ENCODE measurements at places on chromosomes 3 and 15.

GRCh38 chr3:71421820-71422566 is 161.5 kb downstream of the FOXP1 start:
- DNase-seq: no peak

GRCh38 chr15:68565726-68566125 is 13.1 kb upstream of the CORO2B start:
- no peak for DNase-seq

GRCh38 chr15:63094495-63094931 is 27.1 kb upstream of the LACTB start:
- DNase-seq: peak; percentile 75

DNA sequence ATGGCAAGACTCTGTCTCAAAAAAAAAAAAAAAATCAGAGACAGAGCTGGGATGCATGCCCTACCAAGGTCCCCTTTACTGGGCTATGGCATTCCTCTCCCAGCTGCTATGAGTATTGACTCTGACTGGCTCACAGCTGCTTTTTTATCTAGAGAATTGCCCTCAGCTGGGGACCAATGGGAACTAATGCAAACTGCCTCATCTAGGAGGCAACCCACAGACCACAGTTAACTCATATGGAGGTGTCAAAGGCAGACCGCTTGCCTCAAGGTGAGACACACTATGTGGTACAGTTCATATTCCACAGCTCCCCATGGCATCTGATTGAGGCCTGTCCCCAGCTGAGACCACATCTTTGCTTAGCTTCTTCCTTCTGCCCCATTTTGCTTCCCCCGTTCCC is 183.5 kb upstream of the EOMES start:
- DNase-seq: no peak

- DNase-seq: peak; percentile 37
These were observed 294.2 kb upstream of the TBL1XR1 start for GRCh38 chr3:177491296-177492032.

DNA sequence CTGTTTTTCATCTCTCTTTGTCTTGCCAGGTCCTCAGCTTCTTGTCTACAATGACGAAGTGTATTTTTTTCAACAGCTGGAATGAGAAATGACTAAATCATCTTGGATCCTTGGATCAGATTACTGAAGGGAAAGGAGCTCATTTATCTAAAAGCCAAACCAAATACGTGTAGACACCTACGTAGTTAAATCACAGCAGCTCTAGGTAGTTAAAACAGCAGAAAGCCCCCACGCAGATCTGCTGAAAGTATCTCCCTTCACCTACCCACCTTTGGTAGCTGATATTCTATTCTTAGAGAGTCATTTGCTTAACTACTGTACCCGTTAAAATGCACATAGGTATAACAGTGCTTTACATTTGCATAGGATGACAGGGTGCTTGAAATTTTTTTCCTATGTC is 105.5 kb upstream of the WNT5A start:
- DNase-seq: no peak

DNA sequence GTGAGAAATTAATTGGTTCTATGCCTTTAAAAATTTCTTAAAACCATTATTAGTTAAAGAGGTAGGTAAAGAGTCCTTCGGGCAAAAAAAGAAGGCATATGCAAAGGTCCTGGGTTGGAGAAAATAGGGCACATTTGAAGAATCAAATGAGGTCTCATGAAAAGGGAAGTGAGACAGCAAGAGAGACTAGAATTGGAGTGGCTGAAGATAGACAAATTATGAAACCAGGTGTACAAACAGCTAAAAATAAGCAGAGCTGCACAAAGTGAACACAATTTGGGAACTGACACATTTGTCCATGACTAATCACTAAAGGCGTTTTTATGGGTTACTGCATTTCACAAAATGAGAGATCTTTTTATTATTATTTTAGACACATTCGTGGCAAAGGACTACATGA is 581.2 kb downstream of the PYDC2 start:
- no peak for DNase-seq

Data from fibroblast of skin of abdomen (primary cell).